ENCODE measurements at places on chromosomes 13 and 19.

DNA sequence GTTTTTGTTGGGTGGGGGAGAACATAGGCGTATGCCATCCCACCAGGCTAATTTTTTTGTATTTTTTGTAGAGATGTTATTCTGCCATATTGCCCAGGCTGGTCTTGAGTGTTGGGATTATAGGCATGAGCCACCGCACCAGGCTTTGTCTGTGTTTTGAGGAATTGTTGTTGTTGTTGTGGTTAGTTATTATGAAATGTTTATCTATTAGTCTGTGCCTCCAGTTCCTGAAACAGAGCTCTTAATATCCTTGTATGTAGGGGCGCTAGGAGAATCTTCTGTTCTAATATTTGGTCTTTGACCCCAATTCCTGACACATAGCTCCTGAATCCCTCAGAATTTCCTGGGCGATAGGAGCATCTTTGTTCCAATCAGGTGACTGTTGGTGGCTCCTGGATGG is 5.6 kb upstream of the LATS2 start:
- H3K4me1 ChIP-seq: no peaks in the 10 kb centered on the region
- no peak overlapping the region for H3K4me3 ChIP-seq

GRCh38 chr13:59745392-59745788 is 418.3 kb downstream of the DIAPH3 start:
- DNase-seq: no peak
- peaks cover 24% of the 10 kb centered on the region for H3K4me1 ChIP-seq
- H3K27ac ChIP-seq: peak overlapping the region; percentile 51
- H3K4me3 ChIP-seq: no peak overlapping the region

DNA sequence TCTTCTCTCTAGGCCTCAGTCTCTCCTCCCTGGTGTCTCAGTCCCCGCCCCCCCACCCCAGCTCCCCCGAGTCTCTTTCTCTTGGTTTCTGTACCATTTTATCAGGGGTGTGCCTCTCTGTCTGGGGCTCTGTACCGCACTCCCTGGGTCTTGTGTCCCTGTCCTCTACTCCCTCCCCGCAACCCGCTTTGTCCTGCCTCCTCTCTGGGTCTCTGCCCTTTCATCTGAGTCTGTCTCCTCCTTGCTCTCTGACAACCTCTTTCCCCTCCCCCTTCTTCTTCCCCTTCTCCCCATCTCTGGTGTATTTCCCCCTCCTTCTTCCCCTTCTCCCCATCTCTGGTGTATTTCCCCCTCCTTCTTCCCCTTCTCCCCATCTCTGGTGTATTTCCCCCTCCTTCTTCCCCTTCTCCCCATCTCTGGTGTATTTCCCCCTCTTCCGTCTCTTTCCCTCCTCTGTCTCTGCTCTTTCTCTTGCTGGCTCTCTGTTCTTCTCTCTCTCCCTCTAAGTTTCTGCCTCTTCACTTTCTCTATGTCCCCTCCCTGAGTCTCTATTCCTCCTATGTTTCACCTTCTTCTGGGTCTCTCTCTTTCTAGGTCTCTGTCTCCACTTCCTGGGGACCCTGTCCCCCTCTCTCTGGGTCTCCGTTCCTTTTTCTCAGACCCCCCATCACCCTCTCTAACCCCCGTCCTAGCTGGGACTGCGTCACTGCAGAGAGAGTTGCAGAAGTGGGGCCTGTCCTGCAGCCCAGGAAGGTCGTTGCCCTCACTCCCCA is 2.2 kb upstream of the KCNC3 start:
- peaks cover 8% of the 10 kb centered on the region for H3K36me3 ChIP-seq
- peak overlapping the region; percentile 98 for H3K27ac ChIP-seq
- H3K4me1 ChIP-seq: peaks cover 42% of the 10 kb centered on the region
- peak overlapping the region; percentile 79 for H3K4me3 ChIP-seq

GRCh38 chr19:16454351-16454918 is 17.3 kb downstream of the EPS15L1 start:
- no peak for DNase-seq
- H3K4me3 ChIP-seq: no peak overlapping the region
- H3K36me3 ChIP-seq: peaks cover 5% of the 10 kb centered on the region
- peaks cover 31% of the 10 kb centered on the region for H3K4me1 ChIP-seq
- H3K27me3 ChIP-seq: no peaks in the 10 kb centered on the region

- peaks cover 16% of the 10 kb centered on the region for H3K36me3 ChIP-seq
- no peak overlapping the region for H3K27ac ChIP-seq
- H3K27me3 ChIP-seq: no peaks in the 10 kb centered on the region
Observed at GRCh38 chr13:24050292-24050711, 110.2 kb upstream of the SPATA13 start.
